Globus pallidus (tissue), 1 donor: ENCODE measurements at places on chromosomes 12 and 14.
A peak's percentile ranks its signal among the peaks of the same experiment; 100 is the strongest.

GRCh38 chr12:57766464-57767304, at the start of gene CYP27B1:
Gene CYP27B1 (minus strand): TSS chr12:57767078. CDS start chr12:57767041, 37 bp downstream.
- no peak for DNase-seq

DNA sequence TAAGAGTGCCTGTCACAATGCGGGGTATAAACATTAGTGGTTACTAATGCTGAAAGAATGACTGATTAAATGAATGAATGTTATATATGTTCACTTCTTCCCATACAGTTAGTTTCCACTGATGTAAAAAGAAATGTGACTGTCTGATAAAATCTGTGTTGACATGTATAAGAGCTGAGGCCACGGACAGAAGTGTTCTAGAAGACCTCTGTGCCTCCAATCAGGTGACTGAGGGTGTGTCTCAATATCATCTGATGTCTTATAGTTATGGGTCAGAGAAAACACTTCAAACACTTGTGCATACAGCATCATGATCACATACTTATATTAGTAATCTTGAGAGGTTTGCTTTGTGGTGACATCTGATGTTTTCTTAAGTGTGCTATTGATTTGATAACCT, 183.4 kb downstream of the TTC7B start:
- DNase-seq, result no peak

DNA sequence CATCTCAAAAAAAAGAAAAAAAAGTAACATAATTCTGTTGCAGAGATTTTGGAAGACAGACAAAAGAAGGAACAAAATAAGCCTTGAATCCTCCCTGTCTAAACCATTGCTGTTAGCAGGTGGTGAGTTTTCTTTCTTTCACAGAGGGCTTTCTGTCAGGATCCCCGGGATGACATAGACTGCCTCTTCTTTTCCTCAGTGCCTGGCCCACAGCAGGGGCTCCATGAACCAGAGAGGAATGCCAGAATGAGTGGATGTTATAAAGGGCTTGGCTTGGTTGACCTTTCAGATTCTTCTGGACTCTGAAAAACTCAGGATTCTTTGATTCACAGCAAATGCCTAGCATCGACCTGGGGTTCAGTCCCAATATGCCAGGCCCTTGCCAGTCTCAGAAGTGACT, 45.8 kb upstream of the CORO1C start:
- DNase-seq, result no peak

GRCh38 chr14:20383636-20384035, 29.7 kb downstream of the TEP1 start:
- no peak for DNase-seq

DNA sequence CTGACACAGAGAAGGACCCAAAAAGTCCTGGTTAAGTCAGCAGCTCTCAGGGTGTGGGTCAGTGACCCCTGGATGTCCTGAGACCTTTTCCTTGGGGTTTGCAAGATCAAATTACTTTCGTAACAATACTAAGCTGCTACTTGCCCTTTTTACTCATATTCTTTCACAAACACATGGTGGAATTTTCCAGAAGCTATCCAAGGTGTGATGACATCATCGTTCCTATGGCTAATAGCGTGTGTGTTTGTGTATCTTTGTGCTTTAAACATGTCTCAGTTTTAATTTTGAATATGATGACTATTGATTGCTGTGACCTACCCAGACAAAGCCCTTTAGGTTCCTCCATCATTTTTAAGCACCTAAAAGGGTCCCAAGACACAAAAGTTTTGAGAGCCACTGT, 176.2 kb downstream of the PHETA1 start:
- no peak for DNase-seq

DNA sequence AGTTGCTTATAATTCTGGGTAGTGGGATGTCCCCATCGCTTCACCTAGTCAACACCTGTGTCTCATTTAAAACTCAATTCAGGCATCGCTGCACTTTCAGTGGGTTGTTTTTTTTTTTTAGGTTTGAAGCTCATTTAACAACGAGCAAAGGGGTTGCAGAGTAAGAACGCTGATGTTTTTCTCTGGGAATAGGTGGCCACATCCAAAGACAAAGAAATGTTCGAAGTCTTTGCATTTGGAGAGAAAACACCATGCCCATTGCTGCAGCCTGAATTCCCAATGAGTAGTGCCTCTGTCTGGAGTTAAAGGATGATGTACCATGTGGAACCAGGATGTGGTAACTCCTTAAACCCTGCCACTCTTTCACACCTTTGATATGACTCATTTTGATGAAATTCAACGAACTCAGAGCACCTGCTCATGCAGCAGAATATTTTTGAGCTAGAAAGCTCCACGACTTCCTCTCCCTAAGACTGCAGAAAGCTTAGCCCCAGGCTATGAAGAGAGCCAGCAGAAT, 35.1 kb upstream of the BATF start:
- DNase-seq, result no peak

GRCh38 chr12:120290609-120291305, 946 bp downstream of the RNU4-2 start:
- DNase-seq, result peak; percentile 21

GRCh38 chr14:90287791-90288190, 31.4 kb downstream of the PSMC1 start:
- no peak for DNase-seq

GRCh38 chr14:81172881-81173280, 47.9 kb downstream of the GTF2A1 start:
- DNase-seq, result no peak

DNA sequence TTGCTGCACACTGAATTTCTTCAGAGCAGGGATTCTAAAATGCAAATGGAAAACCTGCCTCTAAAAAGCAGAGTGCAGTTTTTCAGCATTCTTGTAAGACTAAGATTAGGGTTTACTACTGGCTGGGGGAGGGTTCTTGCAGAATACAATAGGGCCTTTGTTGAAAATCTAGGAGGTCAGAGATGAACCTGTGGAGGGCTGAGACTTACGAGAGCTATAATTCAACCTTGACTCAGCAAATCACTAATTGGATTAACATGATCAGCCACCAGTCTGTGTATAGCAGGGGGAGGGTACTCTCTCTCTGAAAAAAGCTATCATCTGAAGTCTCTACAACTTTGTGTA, 92.6 kb upstream of the HIF1A start:
- no peak for DNase-seq

DNA sequence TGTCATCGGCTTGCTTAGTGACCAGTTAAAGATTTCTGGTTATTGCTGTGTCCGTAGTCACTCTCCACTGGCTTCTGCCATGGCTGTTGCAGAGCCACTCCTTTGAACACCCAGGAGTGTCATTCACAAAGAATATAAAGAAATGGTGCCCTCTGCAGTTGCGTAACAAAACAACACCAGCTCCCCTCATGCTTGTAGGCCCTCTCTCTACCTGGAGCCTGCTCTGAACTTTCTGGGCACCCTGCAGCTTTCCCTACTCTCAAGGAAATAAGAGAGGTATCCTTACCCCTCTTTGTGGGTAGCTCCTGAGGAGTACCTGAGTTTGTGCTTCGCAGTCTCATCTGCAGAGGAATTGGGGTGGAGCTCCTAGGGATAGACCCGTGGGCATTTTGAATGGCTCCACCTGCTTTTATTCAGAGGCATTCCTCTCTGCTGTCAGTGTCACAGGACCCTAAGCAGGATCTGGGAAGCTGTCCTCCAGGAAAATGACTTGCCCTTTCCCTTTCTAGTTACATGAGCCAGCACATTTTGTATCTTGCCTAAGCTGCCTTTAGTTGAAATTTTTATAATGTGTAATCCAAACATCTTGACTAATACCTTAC, 97.2 kb upstream of the TMEM260 start:
- no peak for DNase-seq

GRCh38 chr14:99842141-99842540, 48.9 kb downstream of the EML1 start:
- no peak for DNase-seq
